Right ventricle myocardium superior (tissue), 1 donor: ENCODE measurements at places on chromosomes 1 and 21. TPM values are rescaled to one million over a fixed set of nuclear protein-coding genes. Genes with fewer than 3 reads are reported as not detected.

GRCh38 chr1:212161231-212161781 is 123.9 kb upstream of the PPP2R5A start:
- DNase-seq, result no peak

GRCh38 chr1:161720956-161721737 is at the start of gene FCRLB:
Gene FCRLB (plus strand): TSS chr1:161721544. CDS start chr1:161722673, 1,129 bp downstream.
- DNase-seq, result no peak

DNA sequence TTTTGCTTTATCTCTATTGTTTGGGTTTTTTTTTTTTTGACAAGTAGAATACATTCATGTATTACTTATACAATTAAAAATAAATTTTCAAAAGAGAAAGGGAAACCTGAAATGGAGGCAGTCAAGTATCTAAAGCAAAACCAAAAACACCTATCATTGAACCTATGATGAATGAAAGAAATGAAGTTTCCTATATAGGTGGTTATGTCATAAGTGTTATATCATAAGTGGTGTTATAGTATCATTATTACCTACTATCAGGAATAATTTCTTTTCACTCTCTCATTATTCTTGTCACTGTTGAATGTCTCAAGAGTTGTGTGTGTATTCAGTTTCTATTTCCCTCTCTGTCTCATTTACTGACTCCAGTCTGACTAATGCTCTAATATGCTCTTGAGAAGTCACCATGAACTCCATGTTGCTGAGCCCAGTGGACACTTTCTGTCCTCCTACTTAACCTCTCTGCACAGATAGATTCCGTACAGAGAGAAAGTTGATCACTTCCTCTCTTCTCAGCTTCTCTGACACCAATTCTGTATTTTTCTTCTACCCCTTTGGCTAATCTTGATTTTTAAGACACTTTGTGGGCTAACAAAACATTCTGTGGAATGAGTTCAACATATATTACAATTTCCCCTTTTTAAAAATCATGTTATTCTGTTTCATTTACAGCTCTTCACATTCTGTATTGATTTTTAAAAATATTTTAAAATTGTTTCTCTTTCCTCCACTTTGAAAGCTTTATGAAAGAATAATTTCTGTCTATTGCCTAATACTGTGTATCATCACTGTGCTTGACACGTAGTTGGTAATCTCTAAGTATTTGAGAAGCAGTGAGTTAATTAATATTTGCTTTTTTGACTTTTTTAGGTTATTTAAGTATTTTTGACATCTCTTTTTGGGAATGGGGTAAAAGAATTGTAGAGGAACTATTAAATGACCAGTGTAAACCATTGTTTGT is 50.1 kb downstream of the RASAL2 start:
- no peak for DNase-seq

DNA sequence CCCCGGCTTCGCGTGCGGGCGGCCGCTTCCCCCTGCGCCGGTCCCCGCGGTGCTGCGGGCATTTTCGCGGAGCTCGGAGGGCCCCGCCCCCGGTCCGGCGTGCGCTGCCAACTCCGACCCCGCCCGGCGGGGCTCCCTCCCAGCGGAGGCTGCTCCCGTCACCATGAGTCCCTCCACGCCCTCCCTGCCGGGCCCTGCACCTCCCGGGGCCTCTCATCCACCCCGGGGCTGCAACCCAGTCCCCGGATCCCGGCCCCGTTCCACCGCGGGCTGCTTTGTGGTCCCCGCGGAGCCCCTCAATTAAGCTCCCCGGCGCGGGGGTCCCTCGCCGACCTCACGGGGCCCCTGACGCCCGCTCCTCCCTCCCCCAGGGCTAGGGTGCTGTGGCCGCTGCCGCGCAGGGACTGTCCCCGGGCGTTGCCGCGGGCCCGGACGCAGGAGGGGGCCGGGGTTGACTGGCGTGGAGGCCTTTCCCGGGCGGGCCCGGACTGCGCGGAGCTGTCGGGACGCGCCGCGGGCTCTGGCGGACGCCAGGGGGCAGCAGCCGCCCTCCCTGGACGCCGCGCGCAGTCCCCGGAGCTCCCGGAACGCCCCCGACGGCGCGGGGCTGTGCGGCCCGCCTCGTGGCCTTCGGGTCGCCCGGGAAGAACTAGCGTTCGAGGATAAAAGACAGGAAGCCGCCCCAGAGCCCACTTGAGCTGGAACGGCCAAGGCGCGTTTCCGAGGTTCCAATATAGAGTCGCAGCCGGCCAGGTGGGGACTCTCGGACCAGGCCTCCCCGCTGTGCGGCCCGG is 159.2 kb downstream of the RUNX1 start:
- peak; percentile 87 for DNase-seq

GRCh38 chr1:12088607-12089006 is 25.5 kb downstream of the TNFRSF8 start:
- DNase-seq, result no peak

DNA sequence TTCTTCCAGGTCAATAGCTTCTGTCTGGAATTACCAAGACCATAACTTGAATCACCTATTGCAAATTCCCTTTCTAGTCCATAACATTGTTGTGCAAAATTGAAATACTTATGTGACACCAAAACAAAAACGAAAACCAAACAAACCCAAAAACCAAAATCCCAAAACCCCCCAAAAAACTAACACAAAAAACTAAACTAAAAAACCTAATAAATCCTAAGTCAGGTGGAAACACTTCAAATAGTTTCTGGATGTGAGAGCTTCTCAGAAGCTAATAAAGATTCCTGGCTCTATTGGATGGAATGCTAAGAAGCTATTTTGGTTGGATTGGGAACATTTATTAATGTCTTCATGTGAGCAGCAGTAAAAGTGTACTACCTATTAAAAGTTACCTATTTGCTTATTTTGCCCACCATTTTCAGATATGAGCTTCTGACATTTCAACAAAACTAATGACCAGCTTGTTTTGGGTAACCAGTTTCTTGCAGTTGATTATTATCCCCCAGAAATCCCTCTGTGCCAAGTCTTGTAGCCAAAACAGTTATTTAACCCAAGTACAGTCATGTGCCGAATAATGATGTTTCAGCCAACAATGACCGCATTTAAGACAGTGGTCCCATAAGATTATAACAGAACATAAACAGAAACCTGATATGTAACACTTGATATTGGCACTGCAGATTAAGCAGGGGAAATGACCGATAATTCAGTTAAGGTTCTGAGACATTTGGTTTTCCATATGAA is 76.4 kb downstream of the LTN1 start:
- no peak for DNase-seq

GRCh38 chr1:42962641-42963377 is 4.1 kb upstream of the SLC2A1 start:
- DNase-seq, result no peak

DNA sequence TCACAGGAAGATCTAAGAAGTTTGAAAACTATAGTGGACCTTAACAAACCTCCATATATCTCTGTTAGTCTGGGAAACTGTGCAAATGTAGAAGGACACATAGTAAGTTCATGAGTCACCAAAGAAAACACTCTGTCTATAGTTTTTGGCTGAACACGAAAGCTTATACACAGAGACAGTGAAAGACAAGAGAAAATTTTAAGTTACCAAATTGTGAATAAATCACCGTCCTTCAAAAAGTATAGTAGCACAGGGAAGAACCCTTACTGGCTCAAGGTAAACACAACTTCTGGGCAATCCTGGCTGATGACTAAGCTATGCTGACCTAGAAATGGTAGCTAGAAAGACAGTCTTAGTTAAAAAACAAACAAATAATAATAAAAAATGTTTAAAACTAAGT is 1057.9 kb downstream of the AMY1C start:
- DNase-seq, result no peak

DNA sequence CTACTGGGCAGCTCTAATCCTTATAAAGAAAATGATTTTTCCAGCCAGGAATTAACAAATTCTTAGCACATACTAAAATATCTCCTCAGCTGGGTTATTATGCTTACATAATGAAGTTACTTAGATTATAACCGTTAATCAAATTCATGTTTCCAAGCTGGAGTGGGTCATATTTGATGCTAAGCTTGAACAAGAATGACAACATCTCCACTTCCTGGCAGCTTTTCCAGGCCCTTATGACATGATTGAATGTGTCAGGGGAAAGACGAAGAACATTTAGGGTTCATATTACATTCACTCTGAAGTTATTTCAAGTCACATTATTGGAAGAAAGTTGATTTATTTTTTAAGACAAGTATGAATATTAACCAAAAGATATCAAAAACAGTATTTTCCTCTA is 333.7 kb downstream of the PCP4 start:
- no peak for DNase-seq

- DNase-seq, result peak; percentile 55
Measured at GRCh38 chr1:155968670-155969069, 9.7 kb downstream of the ARHGEF2 start.

GRCh38 chr1:1320666-1321448 is 3.6 kb downstream of the INTS11 start:
- DNase-seq, result no peak

- no peak for DNase-seq
Measured at GRCh38 chr1:15347182-15347581, 62.5 kb upstream of the EFHD2 start.

GRCh38 chr1:223651291-223651991 is 14.1 kb downstream of the CAPN8 start:
- DNase-seq, result no peak

GRCh38 chr1:231318568-231318967 is 19.1 kb downstream of the EXOC8 start:
- DNase-seq, result no peak

- DNase-seq, result no peak
Measured at GRCh38 chr1:197674286-197674685, 101.0 kb downstream of the DENND1B start.

DNA sequence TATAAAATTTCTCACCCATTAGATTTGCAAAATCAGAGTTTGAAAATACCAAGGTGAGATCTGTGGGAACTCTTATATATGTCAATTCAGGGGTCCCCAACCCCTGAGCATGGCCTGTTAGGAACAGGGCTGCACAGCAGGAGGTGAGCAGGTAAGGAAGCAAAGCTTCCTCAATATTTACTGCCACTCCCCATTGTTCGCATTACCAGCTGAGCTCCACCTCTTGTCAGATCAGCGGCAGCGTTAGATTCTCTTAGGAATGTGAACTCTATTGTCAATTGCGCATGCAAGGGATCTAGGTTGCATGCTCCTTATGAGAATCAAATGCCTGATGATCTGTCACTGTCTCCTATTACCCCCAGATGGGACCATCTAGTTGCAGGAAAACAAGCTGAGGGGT is 376.6 kb downstream of the LMO4 start:
- no peak for DNase-seq

DNA sequence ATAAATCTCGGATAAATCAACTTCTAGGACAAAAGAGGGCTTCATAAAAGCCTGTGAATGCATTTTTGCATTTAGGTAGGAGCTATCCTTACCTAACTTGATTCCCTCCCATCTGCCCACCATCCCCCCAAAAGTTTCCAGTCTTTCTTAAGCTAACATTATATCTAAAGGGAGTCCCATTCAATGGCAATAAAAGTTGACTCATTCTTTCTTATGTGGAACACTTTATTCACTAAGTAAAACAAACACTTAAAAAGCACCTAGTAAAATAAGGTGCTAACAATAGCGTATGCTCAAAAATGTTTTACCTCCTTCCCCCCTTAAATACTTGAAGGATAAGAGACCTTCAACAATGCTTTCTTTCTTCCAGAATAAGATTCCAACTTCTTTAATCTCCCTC is 83.8 kb downstream of the GON4L start:
- no peak for DNase-seq

- no peak for DNase-seq
Measured at GRCh38 chr1:200837931-200838571, 34.7 kb upstream of the GPR25 start.

GRCh38 chr1:230592848-230593414 is 49.4 kb upstream of the COG2 start:
- no peak for DNase-seq

DNA sequence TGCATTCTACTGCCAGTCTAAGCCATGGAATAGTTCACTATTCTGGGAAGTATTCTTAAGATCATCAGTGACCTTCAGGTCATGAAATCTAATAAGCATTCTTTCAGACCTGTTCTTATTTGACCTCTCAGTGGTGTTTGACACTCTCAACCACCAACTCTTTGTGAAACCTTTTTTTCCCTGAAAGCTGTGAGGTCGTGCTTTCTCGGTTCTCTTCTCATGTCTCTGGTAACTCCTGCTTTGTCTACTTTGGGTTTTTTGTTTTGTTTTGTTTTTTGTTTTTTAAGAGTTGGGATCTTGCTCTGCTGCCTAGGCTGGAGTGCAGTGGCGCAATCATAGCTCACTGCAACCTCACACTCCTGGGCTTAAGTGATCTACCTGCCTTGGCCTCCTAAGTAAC is 56.3 kb downstream of the POU2F1 start:
- no peak for DNase-seq

GRCh38 chr1:67632811-67633655 is 52.0 kb upstream of the GADD45A start:
- no peak for DNase-seq

ITLN1 gene
- 2.3 TPM for total RNA-seq

SEC16B gene
- total RNA-seq, result 1.3 TPM

PLEKHA6 gene
- total RNA-seq, result 20.0 TPM

CATSPER4 gene
- not detected for total RNA-seq

CTSS gene
- 34.9 TPM for total RNA-seq

ISG15 gene
- total RNA-seq, result 13.3 TPM

S100A12 gene
- 2.4 TPM for total RNA-seq

TRIM63 gene
- 229 TPM for total RNA-seq
